HEK293T (cell line): ENCODE measurements at places on chromosomes 12 and 14.

DNA sequence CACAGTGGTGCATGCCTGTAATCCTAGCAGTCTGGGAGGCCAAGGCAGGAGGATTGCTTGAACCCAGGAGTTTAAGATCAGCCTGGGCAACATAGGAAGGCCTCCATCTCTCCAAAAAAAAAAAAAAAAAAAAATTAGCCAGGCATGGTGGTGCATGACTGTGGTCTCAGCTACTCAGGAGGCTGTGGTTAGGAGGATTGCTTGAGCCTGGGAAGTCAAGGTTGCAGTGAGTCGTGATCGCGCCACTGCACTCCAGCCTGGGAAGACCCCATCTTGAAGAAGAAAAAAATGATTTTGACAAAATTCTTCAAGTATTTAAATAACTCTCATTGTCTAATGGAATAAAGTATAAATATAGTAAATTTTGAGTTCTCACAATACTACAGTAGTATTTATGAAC, 219.2 kb upstream of the SSTR1 start:
- no peak for DNase-seq

DNA sequence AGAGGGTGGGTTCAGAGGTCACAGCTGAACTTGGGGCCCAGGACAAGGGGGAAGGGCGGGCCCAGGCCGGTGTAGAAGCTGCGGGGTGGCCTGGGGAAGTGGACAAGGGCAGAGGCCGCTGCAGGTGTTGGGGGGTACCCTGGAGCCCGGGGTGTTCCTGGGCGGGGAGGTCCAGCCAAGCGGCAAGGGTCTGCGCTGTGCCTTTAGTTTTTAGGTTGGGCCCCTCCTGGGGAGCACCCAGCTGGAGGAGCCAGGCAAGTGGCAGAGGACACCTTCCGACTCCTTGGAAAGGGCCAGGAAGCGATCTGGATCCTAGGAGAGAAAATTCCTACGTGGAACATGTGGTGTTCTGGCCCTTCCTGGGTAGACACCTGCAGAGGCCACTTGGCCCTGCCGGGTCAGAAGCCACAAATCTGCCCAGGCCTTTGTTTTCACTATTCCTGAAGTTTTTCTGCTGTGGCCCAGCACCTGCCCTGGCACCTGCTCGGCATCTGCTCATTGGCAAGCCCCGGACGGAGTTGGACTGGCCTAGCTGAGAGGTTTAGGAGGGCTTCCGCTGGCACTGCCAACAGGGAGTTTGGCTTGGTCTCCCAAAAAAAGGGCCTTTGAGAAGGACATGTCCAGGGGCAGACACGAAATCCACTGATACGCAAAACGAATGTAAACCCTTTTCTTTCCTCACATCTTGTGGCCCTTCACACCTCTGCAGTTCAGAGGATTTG, 61.1 kb downstream of the SMUG1 start:
- no peak for DNase-seq

DNA sequence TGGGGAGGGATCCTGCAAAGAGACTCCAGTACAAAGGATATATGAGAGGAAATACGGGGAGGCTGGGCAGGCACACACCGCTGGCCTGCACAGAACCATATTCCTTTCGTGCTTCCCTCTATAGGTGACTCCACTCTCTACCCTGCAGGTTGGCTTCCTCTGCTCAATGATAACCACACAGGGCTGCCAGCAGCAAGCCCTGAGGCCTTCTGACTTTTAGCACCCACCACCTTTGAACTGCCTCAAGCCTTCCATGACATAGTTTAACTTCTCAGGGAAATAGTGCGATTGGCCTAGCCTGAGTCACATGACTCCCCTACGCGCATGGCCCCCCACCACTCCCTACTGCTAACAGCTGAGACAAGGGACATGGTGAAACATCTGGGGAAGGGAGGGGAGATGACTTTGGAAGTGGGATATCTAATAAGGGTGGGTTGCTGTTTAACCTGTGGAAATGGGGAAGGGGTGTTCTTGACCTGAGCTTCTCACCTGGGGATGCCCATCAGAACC, 3.0 kb upstream of the FOXN3 start:
- no peak for DNase-seq

GRCh38 chr12:7610006-7610405, 55.7 kb downstream of the APOBEC1 start:
- DNase-seq = no peak

- DNase-seq = no peak
Observed at GRCh38 chr12:56224954-56225353, 812 bp downstream of the NABP2 start.

DNA sequence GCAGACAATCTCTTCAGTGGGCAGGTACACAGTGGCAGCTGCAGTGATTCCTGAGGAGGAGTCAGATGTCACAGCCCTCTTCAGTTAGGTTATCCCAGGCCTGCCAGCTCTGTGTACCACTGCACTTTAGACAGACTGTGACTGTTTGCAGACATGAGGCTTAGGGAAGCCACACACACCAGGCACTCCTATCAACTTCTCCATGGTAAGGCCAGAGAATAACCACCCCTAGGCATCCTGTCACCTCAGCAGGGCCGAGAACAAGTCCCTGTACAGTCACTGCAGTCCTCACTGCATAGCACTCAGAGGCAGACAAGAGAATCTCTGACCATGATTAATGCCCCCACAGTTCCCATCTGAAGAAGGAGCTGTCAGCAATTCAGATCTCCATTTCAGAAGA, 296.5 kb downstream of the GALC start:
- DNase-seq = no peak

DNA sequence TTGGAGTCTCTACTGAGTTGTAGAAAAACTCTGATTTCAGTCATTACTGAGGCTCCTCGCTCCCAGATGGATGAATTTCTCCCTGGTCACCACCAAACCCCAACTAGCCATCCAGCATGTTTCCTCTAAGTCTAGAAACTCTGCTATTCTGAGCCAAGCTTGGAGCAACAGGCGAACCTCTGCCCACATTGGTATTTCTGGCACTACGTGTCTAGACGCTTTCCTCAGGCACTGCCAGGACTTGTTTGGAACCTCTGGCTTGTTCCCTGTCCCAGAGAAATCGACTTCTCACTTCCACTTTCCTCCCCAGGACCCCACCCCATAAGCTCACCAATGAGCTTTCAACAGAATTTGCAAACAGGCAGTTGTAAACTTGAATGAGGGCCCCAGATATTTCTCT, 27.6 kb downstream of the WSCD2 start:
- no peak for DNase-seq

DNA sequence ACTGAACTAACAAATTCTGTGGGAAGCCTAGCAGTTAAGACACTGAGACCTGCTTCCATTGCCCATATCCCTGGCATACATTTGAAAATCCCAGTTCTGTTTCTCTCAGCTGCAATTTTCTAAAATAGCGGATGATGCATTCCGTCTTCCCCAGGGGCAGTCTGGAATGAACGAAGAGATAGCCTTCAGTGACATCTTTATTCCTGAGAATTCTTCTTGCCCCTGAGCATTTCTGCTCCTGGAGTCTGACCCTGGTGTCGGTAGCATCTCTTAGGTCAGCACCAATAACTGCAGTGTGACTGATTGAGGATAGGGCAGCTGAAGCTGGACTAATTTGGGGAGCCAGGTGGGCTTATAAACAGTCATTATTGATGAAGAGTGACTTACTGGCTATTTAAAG, 552.5 kb downstream of the DIO2 start:
- no peak for DNase-seq

GRCh38 chr12:77300811-77301210, 235.4 kb upstream of the E2F7 start:
- no peak for DNase-seq

DNA sequence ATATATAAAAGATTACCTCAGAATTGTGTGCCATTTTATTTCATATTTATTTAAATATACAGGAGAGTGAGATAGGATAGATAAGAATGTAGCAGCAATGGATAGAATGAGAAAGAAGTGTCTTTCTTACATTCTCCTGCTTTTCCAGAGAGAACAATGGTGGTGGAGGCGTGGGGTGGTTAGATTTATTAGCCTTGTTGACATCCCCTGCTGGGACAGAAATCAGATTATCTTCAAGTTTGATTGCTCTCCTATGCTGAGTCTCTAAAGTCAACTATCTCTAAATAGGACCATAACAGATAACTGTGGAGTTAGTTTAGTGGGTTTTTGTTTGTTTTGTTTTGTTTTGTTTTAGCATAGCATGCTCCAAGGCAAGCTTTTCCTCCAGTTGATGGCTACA, 397.6 kb downstream of the LRFN5 start:
- DNase-seq = no peak

DNA sequence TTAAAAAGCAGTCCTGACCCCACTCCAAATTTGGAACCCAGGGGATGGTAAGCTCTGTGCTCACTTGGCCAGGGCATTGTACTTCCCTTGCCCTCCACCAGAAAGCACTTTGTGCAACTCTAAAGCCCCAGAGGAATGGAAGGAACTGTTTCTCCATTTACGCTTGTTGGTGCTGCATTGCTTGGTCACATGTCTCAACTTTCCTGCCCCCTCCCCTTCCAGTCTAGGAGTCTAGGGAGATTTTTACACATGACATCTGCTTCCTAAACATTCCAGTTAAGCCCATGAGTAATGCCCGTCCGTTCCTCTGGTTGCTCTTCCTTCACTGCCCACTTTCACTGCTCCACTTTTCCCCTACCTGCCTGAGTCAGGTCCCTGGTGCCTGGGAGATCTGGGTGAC, 92.6 kb upstream of the MAP1LC3B2 start:
- DNase-seq = no peak

DNA sequence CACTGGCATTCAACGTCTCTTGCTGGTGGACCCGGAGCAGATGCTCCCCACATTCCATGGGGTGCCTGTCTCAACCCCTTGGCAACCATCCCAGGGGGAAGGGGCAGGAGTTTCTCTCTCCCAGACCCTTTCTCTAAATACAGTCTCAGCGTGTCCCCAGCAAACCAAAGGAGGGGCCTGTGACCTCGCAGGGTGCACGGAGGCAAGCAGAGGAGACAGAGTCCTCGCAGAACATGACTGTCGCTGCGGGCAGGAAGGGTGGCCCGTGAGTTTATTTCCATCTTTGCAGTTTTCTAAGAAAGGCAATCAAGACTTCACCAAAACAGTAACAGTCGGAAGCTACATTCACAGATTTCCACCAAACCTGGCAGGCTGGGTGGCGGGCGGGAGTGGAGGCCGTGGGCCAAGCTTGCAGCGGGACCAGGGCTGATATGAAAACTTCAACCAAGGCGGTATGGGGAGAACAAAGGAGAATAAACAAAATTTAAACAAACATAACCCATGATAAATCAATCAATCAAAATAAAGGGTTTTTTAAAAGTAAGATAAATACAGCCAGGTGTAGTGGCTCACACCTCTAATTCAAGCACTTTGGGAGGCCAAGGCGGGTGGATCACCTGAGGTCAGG, 18.6 kb downstream of the BRF1 start:
- no peak for DNase-seq

DNA sequence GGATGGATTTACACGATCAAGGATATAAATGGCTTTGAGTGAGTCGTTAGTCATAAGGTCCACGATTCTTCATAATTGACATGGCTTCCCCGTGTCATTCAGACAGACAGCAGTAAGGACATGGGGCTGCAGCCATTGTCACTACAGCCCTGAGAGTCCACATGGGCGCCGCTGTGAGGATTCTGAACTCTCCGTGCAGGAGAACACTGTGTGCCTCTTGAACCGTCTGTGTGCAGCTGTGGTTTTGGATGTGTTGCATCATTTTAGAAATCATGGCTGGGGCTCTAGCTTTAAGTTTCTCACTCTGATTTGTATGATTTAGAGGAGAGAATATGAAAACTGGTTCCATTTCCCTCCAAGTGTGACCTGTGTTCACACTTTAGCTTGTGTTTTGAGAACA, 47.2 kb downstream of the NPAS3 start:
- no peak for DNase-seq

GRCh38 chr14:53004976-53005375, 54.1 kb upstream of the FERMT2 start:
- no peak for DNase-seq

GRCh38 chr12:64392221-64392620, 1.7 kb upstream of the C12orf56 start:
- peak; percentile 16 for DNase-seq

- DNase-seq = peak; percentile 62
Observed at GRCh38 chr12:126747530-126748149, 1519.3 kb upstream of the TMEM132C start.

DNA sequence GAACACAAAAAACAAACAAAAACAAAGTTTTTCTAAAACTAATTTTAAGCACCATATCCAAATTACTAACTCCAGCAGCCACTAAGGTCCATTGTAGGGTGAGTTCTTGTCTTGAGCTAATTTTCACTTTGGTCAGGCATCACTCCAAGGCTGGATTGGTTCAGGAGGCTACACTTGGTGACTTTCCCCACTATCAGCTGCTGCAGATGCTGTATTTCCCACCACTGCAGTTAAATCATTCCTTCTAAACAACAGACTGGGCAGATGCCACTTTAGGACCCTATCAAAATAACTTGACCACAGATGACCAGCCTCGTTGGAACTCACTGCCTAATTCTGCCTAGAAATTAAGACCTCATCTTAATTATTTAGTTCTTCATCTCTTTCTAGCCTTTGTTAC, 140.5 kb downstream of the SLC16A7 start:
- DNase-seq = no peak

- DNase-seq = no peak
Observed at GRCh38 chr12:69007101-69007854, 74.3 kb upstream of the CPM start.

DNA sequence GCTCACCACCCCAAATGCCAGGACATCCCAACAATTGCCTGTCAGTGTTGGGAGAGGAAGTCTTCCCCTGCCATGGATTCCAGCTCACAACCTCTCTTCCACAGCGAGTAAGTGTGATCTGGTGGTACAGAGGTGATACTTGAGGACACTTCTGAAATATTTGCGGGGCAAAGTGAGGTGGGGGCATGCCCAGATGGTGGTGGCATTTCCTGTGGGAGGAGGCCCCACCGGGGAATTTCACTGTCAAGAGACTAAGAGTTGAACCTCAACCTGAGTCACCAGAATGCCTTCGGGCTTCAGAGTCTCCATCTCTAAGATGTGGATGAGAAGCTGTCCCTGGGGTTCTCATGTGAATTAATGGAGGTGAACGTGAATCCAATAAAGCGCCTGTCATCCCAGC, 122.3 kb upstream of the RFLNA start:
- no peak for DNase-seq

- DNase-seq = no peak
Observed at GRCh38 chr12:108832730-108833354, 24.5 kb downstream of the SSH1 start.

GRCh38 chr14:45679853-45680252, 426.9 kb upstream of the MIS18BP1 start:
- no peak for DNase-seq

GRCh38 chr14:41606532-41607303, at the start of gene LRFN5:
Gene LRFN5, plus strand, starts transcription at chr14:41606876.
- DNase-seq = peak; percentile 28

- no peak for DNase-seq
Observed at GRCh38 chr14:71183876-71184689, 276.8 kb downstream of the PCNX1 start.

- no peak for DNase-seq
Observed at GRCh38 chr12:123787466-123787865, 25.4 kb downstream of the DNAH10 start.

DNA sequence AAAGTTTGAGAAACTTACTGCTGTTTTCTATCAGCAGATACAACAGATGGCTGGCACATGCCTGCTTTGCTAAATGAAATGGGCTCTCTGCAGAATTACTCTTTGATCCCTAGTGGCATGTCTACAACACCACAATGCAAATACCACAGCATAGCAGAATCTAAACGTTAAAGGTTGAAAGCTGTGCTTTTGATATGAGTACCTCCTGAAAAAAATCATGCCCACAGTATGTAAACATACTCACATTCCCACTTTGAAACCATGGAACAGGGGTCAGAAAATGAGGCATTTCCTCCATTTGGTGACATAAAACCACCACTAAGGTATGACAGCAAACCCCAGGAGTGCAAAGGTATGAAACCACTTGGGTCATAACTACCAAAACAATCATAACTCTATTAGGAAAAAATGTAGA, 7.5 kb downstream of the WIF1 start:
- no peak for DNase-seq
